GM06990 (cell line): ENCODE measurements at places on chromosomes 2 and 18.

- DNase-seq, result no peak
These were observed 79.0 kb downstream of the SP100 start for GRCh38 chr2:230494980-230495379.

DNA sequence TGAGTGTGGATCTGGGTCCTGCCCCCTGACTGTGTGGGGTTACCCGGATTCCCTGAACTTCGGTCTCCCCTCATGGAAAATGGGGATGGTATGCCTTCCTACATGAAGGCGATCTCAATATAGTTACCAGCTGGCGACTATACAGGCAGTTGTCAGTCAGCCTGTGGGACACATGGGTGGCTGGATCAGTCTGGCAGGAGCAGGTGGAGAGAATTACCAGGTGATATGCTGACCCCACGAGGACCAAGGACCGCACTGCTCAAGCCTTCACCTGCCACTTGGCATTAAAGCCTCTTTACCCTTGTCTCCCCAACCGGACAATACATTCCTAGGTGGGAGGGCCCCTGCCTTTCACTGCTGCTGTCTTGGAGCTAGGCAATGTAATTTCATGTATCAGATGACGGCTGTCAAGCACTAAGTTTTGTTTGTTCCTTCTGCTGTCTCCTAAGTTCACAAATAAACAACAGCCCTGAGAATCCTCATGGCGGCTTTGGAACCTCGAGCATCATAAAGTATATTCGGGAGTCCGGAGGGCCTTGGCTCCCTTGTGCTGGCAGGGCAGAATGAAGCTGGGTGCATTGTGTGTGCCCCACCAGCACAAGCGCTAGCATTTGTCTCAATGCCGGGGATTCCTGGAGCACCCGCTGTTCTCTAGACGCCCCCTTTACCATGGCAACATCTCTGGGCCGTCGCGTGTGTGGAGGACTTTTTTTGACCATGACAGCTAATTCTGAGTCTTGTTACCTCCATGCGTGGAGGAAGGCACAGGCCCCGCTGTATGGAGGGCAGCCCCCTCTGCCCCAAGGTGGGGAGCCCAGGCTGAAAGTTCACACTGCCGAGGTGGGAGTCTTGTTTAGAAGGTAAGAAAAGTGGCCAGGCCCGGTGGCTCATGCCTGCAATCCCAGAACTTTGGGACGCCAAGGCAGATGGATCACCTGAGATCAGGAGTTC lies 48.6 kb downstream of the PDCL3 start:
- DNase-seq, result no peak

GRCh38 chr2:84102274-84102673 lies 356.8 kb downstream of the SUCLG1 start:
- DNase-seq, result no peak

DNA sequence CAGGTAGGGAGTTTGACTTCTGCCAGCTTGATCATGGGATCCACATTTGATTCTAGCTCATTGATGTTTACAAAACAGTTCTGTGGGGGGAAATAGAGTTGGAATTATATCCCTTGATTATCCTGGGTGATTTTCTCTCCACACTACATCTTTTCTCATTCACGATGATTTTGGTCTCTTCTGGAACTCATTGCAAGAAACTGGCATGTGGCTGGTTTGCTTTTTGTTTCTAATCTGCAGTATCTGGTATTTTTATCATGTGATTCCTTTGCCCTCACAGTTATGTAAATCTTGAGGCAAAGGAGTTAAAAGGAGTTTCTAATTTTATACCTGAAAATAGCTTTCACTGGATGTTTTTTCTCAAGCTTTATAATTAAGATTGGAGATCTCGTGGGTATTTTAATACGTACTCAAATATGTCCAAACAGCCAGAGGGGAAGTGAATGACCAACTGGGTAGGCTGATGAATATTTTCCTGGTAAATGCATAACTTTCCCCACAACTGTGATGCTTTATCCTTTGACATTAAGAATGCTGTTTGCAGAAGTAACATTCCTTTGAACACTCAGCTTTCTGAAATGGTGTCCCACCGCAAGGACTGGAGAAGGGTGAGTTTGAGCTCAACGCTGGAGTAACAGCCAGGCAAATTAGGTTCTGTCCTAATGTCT lies 502.9 kb upstream of the ZEB2 start:
- DNase-seq, result no peak

DNA sequence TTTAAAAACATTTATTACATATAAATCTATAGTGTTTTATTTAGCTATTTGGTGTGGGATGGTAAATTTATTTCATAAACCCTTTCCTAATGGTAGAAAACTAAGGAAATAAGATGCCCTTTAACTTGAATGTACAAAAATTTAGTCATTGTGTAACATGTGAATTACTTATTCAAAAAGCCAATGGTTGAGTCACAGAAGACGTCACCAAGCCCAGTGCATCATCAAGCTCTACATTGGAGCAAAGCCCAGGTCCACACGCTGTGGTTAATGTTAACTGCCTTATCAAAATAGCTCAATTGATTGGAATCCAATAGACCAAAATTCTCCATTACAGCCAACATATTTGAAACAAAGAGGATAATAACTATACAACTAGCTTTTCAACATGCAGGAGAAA lies 145.5 kb upstream of the LYPD1 start:
- DNase-seq, result no peak

GRCh38 chr2:230909841-230910545 lies 15.0 kb downstream of the GPR55 start:
- no peak for DNase-seq

DNA sequence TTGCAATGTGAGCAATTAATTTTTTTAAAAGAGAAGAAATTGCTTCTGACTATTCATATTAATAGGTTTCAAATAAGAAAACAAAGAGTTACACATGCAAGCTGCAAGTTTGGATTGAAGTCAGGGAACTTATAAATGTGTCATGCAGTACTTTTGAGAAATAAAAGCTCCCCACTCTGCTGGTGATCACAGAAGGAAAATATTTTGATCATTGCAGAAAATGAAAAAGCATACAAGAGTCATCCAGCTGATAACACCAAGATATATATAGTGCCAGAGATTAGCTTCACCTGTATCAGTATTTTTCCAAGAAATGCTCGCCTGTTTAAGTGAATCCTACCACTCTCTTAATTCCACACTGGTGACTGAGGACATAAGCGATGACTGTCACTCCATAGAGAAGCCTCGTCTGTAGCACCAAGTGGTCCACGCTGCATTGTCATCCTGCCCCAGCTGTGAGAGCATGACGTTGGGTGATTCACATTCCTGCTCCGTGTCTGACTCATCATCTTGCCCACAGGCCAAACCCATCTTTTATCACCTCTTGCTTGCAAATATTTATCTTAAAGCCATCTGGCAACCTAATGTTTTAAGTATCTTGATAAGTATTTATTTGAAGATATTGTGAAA lies 178.0 kb downstream of the ASXL3 start:
- no peak for DNase-seq

GRCh38 chr2:22855081-22855480 lies 529.9 kb upstream of the KLHL29 start:
- no peak for DNase-seq

DNA sequence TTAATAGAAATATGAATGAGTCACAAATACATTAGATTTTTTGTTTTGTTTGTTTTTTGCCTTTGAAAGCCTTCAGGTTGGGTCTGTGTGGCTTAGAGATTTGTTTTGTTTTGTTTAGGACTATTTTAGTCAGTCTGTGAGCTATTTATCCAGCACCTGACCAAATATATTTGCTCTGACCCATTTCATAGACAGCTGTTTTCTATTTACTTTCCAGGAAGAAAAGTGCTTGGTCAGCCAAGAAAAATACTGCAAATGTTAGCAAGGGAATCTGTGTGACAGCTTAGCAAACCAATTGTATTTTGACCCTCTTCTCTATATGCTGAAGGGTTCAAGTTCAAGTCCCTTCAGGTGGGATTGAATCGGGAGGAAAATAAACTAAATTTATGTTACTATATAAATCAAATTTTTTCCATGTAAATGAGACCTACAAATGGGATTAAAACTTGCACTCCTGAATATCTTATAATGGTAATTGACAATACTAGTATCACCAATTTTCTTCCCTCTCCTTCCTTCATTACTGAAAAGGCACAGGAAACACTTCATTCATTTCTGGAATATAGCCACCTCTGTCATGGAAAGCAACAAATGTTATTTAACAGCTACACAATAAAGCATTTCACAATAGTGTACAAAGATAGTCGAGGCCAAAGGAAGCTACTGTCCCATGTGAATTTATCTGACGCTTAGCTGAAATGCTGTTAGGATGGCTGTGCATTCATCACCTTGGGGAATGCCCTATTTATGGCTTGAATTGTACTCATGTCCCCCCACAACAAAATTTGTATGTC lies 23.1 kb upstream of the KLF7 start:
- DNase-seq, result no peak

DNA sequence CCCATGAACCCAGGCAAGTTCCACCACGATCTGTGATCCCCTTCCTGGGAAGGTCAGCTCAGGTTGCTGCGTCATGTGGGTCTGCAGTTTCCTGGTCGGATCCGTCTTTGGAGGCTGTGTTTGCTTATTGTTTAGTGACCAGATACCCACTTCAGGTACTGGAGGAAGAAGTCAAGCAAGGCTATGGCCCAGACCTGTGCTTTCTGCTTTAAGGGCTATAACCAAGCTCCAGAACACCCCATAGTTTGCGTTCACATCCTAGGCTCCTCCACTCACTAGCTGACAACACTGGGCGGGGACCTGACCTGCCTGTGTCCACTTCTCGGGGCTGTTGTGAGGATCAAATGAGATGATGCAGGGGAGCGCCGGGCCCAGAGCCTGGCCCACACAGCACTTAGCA lies 44.0 kb downstream of the MAL start:
- no peak for DNase-seq

- DNase-seq, result no peak
These were observed 34.9 kb upstream of the CTDP1 start for GRCh38 chr18:79644666-79645057.

DNA sequence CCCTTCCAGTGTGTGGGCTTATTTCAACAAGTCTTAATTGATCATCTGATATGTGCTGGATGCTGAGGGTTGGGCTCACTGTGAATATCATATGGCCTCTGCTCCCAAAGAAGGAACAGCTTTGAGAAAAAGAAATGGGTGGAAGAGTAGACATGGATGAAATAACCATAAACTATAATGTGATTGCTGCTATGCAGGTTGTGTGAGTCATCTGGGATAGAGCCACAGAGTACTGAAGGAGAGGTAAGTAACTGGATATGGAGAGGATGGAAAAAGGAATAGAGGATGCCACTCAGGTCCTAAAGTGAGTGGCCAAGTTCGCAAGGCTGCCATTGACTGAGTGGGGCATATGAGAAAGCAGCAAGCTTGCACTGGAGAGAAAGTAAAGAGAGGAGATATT lies 8.7 kb upstream of the DSG2 start:
- no peak for DNase-seq
